ENCODE measurements at places on chromosomes 3 and 15. TPM values are rescaled to one million over a fixed set of nuclear protein-coding genes. Genes with fewer than 3 reads are reported as not detected.

DNA sequence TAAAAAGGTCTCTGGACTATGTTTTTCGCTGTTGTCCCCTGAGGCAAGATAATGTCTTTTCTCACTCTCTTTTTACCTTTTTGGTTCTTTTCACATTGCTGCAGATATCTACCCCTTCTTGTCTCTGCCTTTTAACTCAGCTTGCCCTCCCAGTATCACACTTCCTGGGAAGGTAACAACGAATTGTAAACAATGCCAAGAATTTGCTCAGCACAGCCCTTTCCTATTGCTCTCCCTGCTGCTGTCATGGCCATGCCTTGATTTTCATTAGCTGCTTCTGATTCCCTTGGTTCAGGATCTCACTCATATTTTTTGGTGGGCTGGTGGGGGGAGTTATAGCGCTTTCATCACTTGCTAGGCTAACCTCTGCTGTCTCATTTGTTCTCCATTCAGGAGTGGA is 123.1 kb upstream of the DPH6 start:
- no peak for DNase-seq

GRCh38 chr15:60616147-60616546 is 137.2 kb upstream of the ICE2 start:
- DNase-seq: no peak

Gene NMNAT3
- total RNA-seq: 7.5 TPM

Gene LRRC31
- not detected for total RNA-seq

Gene FRG2C
- total RNA-seq: not detected

Gene SLC9C1
- 1.9 TPM for total RNA-seq

DNA sequence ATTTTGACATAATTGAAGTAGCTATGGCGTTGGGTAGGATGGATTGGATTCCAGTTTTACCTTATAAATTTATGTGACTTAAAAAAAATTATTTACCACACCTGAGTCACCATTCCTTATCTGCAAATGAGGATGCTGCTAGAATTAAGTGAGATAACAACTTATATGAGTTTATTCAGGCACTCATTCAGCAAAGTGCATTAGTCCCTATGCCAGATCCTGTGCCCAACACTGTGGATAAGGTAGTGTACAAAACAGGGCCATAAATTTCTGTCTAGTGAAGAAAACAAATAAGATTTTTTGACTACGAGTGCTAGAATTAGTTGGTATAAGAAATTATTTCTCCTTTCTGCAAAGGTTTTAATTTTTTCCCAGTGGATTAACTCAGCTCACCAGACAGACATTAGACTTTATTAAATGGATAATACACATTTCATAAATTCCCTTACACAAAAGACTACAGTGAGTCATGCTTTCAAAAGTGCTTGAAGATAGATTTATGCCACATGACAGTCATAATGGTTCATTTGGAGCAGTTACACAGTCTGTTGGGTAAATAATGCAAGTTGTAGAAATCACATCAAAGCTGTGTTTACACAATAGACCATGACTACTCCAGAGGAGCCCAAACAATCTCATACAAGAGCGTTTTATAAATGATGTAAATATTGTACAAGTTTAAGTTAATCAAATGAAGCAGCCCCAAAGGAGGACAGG is 129.9 kb upstream of the TGFBR2 start:
- DNase-seq: no peak

DNA sequence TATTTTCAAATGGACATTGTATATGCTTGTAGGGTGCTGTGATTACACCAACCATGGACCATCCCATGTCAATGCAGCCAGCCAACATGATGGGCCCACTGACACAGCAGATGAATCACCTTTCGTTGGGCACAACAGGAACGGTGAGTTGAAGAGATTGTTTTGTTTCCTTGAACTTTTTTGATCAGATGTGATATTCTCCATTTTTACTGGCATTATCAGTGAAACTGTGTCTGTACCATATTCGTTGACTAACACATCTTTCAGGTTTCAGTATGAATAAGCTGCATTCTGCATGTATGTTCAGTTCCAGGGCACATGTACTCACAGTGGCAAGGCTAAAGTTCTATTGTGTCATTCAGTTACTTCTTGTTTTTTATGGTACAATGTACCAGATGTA is 655.2 kb downstream of the RBMS3 start:
- DNase-seq: no peak

Gene TMEM45A
- total RNA-seq: 78.8 TPM

- no peak for DNase-seq
These were observed 29.0 kb downstream of the CPOX start for GRCh38 chr3:98564282-98565005.

DNA sequence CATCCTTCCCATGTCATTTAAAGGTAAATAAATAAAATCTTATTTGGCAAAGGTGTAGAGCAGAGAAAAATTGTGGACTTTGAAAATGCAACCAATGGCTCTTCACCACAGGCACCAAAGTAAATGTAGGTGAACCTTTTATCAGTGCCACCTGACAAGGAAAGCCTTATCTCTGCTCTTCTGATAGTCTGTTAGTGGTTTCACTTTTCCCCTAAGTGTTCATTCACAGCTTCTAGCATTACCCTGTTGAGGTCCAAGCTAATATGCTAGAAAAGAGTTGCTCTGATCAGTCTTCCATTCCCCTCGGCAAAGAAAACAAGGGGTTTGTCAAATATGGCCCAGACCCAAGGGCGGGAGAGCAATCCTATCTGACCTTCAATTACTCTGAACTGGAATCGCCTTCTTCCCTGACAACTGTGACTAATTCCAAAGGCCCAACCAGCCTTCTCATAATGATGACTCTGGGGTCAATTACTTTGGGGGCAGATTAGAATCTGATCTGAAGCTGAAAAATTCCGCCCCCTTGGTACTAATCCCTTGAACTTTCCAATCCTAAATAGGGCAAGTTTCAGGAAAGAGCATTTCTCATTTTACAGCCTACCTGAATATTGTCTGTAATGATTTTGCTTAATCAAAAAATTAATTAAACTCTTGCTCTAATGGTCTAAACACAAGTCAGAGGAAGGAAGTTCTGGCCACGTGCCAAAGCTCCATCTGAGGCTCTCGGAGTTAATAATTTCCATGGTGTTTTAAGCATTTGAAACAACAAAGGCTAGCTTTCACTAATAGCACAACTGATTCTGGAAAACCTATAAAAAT is 52.4 kb downstream of the SETMAR start:
- DNase-seq: no peak

Gene CLEC3B
- 89.4 TPM for total RNA-seq

GRCh38 chr3:10173926-10174435 is 9.3 kb downstream of the IRAK2 start:
- DNase-seq: no peak

Gene ADCY5
- total RNA-seq: 25.1 TPM

Gene CNTN3
- 27.1 TPM for total RNA-seq

Gene CATSPER2
- 4.7 TPM for total RNA-seq

Gene TGM5
- total RNA-seq: 0.26 TPM

Gene TEX55
- total RNA-seq: not detected

Gene ECE2
- not detected for total RNA-seq

DNA sequence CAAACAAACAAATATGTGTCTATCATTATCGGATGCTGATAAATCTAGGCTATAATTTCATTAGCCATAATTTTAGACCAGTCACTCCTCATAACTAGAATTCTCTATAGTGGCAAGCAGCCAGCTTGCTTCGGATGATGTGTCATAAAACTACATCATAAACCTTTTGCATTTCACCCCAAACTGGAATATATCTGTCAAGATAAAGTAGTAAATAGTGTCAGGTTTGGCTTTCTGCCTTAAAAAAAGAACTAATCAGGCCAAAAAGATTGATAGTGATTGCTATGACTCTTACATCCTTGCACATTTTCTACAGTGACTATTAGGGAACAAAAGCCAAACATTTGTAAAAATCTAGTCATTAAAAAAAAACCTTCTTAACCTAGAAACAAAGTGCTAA is 51.0 kb downstream of the DPPA2 start:
- DNase-seq: no peak

Gene IL17RE
- total RNA-seq: 1.2 TPM

GRCh38 chr3:195154793-195155535 is 116.0 kb downstream of the XXYLT1 start:
- no peak for DNase-seq

Gene PLXNA1
- total RNA-seq: 25.8 TPM

GRCh38 chr3:183254487-183255347 is 1.7 kb downstream of the B3GNT5 start:
- DNase-seq: no peak

DNA sequence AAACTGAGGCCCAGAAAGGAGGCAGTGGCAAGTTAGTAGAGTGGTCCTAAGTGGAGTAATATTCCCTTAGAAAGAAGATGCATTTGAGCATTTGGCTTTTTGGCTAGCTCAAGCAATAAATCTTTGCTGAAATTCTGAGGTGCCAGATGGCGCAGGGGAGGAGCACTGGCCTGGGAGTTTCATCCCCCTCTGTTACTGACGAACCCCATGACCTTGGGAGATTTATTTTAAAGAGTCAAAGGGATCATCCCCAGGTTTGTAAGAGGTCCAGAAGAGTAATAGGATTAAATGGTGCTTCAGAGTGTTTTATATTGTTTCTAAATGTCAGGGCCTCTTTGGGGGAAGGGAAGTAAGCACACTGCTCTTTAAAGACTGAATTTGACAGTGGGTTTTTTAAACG is 85.1 kb upstream of the PIAS1 start:
- DNase-seq: no peak
